ENCODE measurements at places on chromosomes 7 and 10.

- no peak for DNase-seq
Observed at GRCh38 chr10:1374511-1375345, 318.5 kb downstream of the WDR37 start.

- no peak for DNase-seq
Observed at GRCh38 chr10:102598243-102598642, 46.0 kb upstream of the TRIM8 start.

DNA sequence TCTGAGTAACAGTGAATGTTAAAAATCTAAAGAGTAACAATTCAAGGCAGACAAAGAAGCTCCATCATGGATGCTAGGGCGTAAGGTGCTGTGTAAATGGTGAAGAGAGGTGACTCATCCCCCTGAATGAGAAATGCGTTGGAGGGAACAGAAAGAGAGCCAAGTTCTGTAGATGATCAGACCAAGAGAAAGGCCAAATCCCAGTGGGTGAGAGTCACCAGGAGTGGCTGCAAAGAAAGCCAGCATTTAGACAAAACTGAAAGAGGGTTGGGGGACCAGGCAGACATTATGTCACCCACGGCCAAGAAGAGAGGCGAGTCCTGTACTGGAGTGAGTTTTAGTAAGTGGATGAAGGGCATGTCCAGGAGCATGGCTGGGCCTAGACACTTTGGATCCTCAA is 153.1 kb downstream of the TRIL start:
- DNase-seq, result no peak

GRCh38 chr7:158749396-158749795 is 44.8 kb upstream of the NCAPG2 start:
- no peak for DNase-seq

GRCh38 chr7:106421181-106421762 is 136.5 kb upstream of the NAMPT start:
- peak; percentile 25 for DNase-seq

DNA sequence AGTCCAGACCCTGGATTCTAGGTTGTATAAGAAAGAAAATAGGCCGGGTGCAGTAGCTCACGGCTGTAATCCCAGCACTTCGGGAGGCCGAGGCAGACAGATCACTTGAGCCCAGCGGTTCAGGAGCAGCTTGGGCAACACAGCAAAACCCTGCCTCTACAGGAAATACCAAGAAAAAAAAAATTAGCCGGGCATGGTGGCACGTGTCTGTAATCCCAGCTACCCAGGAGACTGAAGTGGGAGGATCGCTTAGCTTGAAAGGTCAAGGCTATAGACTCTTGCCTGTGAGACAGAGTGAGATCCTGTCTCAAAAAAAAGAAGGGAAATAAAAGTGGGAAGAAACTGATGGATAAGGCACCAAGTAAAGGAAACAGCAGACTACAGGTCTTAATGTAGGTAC is 287.9 kb upstream of the KLF14 start:
- DNase-seq, result no peak

GRCh38 chr7:155586843-155587440 is 40.6 kb upstream of the CNPY1 start:
- DNase-seq, result no peak

GRCh38 chr7:134890246-134891240 is 95.8 kb upstream of the AGBL3 start:
- DNase-seq, result no peak

DNA sequence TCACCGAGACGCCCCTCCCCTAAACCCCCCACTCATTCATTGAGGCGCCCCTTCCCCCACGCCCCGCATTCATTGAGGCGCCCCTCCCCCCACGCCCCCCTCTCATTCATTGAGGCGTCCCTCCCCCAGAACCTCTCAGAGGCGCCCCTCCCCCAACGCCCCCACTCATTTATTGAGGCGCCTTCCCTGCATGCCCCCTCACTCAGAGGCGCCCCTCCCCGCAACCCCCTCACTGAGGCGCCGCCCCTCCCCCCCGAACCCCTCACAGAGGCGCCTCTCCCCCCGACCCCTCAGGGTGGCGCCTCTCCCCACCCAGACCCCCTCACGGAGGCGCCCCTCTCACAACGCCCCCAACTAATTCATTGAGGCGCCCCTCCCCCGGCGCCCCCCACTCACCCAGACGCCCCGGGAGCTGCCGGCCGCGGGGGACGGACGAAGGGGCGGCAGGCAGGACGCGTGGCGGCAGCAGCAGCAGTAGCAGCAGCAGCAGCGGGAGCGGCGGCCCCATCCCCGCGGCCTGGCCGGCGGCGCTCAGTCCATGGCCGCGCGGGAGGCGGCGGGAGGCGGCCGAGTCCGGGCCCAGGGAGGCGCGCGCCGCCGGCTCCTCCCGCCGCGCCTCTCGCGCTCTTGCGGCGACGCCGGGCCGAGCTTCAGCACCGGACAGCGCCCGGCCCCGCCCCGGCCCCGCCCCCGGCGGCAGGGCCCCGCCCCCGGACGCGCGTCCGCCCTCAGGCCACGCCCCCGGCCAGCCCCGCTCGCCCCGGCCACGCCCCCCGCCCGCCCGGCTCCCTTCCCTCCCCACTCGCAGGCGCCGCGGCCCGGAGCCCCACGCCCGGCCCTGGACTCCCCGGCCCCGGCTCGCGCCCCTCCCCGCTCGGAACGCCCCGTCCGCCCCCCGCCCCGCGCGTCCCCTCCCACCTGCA is at the start of gene PTPRN2:
PTPRN2 (minus strand) TSS at position 662 of the 923 bp plus-strand sequence.
- peak; percentile 55 for DNase-seq

GRCh38 chr7:153902862-153903261 is 149.3 kb upstream of the DPP6 start:
- no peak for DNase-seq

- no peak for DNase-seq
Observed at GRCh38 chr7:153401795-153402720, 642.5 kb downstream of the ACTR3B start.

GRCh38 chr7:95322396-95322795 is 1.9 kb downstream of the PON1 start:
- DNase-seq, result no peak

DNA sequence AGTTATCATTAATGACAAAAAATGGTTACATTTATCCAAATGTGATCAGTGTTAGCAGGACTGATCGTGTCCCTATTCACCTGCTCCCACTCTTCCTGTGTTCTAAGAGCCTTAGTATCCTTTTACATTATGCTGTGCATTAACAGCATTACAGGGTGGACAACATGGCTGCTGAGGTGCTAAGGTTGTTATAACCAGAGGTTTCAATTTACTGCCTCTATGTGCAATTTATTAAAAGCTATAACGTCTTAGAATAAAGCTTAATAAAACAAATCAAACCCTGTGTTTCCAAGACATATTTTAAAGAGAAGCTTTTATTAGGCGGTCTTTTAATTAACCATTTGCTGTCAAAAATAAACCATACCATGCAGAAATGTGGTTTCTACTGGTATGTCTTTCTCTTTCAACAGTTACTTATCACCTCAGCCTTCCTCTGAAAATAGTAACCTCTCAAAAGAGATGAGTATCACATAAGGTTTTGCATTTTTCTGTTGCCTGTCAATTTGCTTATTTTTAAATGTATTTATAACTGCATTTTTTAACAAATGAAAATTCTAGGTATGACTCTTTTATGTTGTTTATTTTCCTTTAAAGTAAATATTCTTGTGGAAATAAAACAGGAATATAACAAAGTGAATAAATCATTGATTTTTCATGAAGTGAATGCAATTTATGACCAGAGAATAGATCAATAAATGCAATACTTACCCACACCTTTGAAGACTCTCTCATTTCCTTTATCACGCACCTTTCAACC is 849.8 kb upstream of the SORCS1 start:
- DNase-seq, result no peak

GRCh38 chr10:18474118-18474455 is 177.3 kb downstream of the NSUN6 start:
- no peak for DNase-seq
